Forelimb muscle (tissue), 1 donor: ENCODE measurements at places on chromosomes 3 and 15. TPM values are rescaled to one million over a fixed set of nuclear protein-coding genes. Genes with fewer than 3 reads are reported as not detected.

GRCh38 chr3:153734777-153735551 is 386.2 kb upstream of the ARHGEF26 start:
- no peak for DNase-seq

GRCh38 chr3:55579496-55579895 is 92.4 kb upstream of the WNT5A start:
- no peak for DNase-seq

DNA sequence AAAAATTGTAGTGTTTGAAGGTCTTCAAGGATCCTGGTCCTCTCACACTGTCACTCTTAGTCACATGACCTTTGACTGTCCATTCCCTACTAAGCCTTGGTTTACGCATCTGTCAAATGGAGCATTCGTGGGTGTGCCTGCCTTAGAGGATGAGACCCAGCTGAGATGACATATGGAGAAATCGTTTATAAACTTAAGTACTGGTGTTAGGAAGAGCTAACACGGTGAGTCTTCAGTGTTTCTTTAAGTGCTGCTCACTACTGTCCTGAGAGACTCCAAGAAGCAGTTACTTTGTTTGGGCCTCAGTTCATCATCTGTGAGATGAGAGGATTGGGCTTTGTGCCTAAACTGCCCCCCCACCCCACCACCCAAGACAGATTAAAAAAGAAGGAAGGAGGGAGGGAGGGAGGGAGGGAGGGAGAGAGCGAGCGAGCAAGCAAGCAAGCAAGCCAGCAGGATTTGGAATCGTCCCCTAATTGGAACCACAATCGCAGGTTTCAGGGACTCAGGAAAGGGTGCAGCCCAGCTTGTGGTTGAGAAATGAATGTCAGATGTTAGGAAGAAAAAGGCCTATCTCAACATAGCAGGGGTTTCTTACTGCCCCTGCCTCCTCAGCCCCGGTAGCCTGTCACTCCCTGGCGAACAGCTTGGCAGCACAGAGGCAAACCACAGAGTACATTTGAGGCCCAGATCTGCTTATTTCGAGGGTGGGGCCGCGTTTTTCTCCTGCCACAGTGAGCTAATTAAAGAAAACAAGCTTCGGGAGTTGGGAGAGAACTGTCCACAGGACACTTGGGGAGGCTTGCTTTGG is 32.7 kb downstream of the SMAD3 start:
- DNase-seq = no peak

The WDR72 gene
- 0.25 TPM for polyA plus RNA-seq

The ZNF662 gene
- 19.5 TPM for polyA plus RNA-seq
